ENCODE measurements at places on chromosomes 4 and X.
A peak's percentile ranks its signal among the peaks of the same experiment; 100 is the strongest.

- DNase-seq = peak; percentile 22
Observed at GRCh38 chrX:131677655-131678628, 134.1 kb downstream of the OR13H1 start.

DNA sequence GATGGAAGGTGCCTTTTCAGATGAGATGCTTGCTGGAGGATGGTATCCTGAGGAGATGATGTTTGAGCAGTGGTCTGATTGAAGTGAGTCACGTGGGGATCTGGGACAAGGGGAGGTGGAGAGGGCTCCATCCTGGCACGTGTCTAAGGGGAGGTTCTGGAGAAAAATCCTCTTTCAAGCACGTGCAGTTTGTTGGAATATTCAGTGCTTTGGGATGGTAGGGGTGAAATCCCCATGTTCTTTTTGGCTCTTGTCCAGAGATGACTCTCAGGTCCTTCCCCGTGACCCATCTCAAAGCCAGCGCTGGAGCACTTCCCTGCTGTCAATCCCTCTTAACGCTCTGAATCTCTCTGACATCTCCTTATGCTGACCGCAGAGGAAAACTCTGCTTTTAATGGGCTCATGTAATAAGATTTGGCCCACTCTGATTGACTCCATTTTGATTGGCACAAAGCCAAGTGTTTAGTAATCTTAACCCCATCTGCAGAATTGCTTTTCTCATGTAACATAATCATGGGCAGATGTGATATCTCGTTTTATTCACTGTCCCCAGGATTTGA lies 10.8 kb upstream of the KLKB1 start:
- no peak for DNase-seq

DNA sequence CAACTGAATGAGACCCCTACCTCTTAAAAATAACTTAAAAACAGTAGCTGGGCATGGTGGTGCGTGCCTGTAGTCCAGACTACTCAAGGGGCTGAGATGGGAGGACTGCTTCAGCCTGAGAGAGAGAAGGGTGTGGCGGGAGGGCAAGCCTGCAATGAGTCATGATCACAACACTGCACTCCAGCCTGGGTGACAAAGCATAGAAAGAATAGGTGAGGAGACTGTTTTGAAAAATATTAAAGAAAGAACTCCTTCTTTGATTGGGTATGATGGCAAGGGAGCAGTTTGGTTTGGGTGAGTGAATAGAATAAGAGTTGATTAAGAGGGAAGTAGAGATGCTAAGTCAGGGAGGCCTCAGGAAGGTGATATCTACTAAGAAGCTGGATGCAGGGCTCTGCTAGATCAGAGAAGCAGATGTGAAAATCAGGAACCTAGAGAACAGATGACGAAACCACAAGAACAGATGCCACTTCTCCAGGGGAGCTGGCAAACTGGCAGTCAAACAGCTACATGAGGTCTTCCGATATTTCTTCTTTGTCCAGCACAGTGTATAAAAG lies 318.6 kb downstream of the OPHN1 start:
- no peak for DNase-seq

GRCh38 chr4:56099378-56099786 lies 150.6 kb downstream of the CEP135 start:
- DNase-seq = no peak

DNA sequence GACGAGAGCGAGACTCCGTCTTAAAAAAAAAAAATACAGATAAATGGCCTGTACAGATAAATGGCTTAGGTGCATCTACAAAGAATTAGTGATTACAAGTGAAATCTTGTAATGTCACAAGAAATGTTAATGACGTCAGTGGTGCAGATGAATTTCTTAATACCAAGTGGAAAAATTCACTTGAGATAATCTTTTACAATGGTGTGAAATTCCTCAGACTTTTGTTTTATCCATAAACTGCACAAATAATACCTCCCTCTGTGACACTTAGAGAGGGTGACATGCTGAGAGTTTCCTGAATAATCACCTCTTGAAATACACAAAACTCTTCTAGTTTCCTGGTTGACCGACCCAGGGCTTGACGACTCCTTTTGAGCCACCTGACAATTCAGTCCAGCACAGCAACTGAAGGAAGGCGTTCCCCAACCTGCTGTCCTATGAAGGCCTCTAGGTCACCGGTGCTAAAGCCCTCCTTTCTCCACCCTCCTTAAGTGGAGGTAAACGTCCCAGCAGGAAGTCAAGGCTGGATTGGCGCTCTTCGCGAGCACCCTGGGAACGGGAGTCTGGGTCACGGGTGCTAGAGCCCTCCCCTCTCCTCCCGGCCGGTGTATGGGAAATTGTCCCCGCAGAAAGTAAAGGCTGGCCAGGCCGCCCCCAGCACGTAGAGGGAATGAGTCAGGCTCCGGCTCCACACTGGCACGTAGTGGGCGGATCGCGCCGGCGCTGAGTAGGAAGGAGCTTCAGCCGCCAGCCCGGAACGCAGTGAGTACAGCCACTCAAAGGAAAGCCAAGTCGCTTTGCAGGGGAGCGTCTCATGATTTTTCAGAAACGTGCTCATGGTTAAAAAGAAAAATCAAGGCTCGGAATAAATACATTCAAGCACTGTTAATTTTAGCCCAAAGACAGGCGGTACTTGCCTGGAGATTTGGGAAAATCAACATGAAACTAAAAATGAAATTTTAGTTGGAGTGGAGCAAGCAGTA lies at the start of gene TMEM144:
TSS of gene TMEM144 (plus strand) at position 662 of the 983 bp plus-strand sequence. CDS start 2,182 bp downstream, outside the sequence.
- no peak for DNase-seq

- DNase-seq = no peak
Observed at GRCh38 chr4:69831270-69831627, 28.7 kb downstream of the SULT1E1 start.

DNA sequence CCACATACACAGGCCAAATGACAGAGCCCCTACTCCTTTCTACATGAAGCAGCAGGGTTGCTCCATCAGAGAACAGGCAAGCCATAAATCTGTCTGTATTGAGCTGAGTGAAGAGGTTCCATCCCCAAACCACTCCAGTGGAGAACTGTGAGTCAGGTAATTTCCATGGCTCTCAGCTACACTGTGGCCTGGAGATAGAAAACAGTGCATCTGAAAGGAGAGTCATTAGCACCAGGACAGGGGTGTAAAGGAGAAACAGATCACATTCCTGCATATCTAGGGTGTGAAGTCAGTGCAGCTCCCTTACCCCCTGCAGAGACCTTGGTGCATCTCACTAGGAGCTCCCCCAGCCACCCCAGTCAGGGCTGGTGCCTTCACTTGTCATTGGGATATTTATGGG lies 314.7 kb downstream of the CHIC1 start:
- DNase-seq = no peak

DNA sequence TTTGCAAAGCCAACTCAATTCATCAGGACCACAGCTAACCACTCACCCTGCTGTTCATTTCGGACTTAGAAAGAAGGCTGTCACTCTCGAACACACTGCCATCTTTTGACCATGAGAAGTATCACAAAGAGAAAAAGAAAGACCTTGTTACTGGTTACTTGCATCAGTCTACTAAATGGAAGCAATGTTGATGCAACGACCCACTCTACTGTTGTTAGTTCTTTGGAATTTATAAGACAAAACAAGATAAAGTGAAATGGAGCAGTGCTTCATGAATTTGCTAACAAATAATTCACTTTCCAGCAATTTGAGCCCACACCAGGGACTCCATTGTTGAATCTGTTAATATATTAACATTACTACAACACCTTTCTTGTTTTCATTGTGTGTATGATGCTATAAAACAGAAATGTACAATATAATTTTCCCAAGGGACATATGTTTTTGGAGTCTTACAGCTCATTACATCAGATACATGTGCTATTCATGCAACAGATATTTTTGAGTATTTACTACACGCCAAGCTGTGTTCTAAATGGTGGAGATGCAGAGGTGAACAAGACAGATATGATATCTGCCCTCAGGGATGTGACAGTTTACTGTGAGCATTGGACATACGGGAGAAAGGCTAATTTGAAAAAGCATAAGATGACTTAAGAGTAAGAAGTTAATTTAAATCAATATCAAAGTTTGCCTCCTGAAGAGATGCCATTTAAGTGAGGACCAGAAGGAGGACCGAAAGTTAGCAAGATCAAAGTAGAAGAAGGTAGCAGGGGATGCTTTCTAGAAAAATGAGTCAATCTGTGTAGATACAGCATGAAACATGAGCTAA lies 87.2 kb downstream of the AREG start:
- no peak for DNase-seq

DNA sequence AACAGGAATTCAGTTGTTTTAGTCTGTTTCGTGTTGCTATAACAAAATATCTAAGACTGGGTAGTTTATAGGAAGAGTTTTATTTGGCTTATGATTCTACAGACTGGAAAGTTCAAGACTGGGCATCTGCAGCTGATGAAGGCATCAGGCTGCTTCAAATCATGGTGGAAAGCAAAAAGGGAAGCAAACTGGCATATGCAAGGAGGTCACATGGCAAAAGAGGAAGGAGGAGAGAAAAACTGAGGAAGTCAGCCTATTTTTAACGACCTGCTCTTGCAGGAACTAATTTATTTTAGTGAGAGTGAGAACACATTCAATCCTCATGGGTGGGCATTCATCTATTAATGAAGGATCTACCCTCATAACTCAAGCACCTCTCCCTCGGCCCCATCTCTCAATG lies 363.1 kb upstream of the HS3ST1 start:
- no peak for DNase-seq

GRCh38 chrX:101163166-101163565 lies 56.4 kb upstream of the DRP2 start:
- no peak for DNase-seq

DNA sequence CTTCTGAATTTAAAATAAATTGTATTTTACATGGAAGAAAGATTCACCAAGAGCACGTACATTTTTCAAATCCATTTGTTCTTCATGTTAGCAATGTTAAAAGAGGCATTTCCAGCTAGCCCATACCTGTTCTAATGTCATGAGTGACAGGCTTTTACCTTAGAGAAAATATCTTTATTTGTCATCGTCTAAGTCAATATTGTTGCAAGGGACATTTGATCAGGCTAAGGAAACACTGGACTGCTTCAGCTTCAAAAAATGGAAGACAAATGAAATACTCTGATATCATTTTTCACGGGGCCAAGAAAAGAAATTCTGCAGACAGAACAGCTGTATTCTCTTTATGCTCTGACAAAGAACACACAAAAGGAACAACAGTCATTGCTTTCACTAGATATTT lies 207.7 kb downstream of the RCHY1 start:
- no peak for DNase-seq

DNA sequence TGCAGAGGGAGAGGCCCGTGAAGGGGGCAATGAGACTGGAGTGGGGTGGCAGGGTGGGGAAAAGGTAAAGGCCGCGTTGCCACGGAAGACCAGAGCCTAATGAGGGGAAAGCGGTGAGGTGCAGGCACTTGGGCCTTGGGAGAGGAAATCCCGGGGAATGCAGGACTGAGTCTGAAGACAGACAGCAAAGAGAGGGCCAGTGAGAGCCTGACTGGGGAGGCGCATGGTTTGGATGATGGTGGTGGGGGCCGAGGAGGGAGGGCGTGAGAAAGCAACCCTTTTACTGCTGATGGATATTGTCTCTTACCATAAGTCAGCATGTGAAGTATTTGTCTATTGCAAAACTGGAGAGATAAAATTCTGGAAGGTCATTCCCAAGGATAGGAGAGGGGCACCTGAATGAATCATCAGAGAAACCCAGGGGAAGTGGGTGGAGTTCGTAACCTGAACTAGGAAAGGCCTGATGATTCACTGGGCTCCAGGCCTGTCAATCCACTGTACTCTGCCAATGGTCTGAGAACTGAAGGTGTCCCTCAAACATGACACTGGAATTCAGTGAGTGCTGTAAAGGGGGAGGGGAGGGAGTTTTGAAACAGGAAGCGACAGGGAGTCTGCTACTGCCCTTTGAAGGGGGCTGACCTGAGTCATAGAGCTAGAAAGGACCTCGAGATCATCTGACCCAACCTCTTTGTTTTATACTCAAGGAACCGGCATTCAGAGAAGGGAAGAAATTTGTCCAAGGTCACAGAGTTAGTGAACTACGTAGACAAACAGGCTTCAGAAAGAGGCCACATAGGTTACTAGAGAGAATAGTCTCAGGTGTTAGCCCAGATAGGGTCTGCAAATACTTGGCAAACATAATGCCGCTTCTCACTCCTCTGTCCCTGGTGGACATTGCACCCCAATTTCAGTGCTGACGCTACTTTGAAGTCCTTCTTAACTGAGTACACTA lies 52.2 kb downstream of the NALF2 start:
- DNase-seq = no peak

DNA sequence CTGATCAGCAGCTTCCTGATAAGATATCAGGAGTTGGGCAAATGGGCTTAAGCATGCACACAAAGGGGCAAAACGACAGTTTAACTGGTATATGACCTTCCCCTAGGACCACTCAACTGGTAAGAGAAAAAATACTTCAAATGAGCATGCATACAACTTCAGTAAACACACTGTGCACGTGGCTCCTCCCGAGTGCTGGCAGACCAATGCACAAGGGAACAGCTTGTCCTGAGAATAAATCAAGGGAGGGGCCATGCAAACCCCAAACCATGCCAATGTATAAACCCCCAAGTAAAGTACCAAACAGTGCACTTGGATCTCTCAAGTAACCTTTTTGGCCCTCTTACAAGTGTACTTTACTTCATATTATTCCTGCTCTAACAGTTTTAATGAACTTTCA lies 293.3 kb upstream of the TBX22 start:
- no peak for DNase-seq

- DNase-seq = no peak
Observed at GRCh38 chr4:52997132-52997416, 135.0 kb downstream of the RASL11B start.

GRCh38 chr4:74174941-74175340 lies 17.0 kb downstream of the MTHFD2L start:
- DNase-seq = no peak

DNA sequence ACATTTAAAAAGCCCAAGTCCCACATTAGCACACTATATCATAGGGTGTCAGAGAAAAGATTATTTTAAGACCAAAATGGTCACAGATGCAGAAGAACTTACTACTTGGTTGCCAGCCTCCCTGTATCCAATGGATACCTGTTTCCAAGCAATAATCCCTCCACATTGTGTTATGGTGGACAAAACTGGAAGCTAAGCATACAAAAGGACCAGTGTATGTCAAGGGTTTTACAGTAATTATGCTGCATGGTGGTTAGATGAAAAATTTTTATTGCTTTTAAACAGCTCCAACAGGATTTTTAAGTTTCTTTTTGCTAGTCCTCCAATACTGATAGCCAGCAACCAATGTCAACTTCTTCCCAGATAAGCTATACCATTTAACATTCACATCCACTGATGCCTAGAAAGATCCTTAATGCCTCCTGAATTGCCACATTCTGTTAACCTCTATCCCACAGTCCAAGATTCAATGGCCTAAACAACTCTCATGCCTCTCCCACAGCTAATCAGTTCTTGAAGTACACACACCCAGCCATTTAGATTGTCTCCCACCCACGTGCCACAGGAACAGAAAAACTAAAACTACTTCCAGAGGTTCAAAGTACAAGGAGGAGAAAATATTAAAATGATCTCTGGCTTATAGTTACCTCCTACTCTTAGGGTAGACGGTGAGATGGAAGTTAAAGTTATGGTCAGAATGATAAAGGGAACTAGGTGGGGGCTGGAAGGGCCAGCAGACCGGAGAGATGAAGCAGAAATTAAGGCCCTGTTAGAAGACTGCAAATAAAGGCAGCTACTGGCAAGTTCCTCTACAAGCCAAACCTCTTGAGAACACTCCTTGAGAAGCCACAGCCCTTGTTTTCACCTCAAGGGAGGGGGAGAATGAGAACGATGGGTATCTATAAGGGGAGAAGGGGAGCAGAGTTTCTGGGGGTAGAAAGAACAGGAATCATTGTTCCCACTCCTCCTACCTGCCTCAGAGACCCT lies 5.5 kb downstream of the MED14 start:
- no peak for DNase-seq

GRCh38 chr4:4185528-4185927 lies 41.2 kb downstream of the OTOP1 start:
- DNase-seq = no peak

GRCh38 chr4:87019898-87020297 lies 85.1 kb downstream of the AFF1 start:
- DNase-seq = no peak
